ENCODE measurements at places on chromosomes 5 and 9.

- no peak for DNase-seq
Observed at GRCh38 chr9:99210572-99210971, 11.2 kb downstream of the ALG2 start.

GRCh38 chr5:15690611-15691010 lies 190.6 kb downstream of the FBXL7 start:
- no peak for DNase-seq

- DNase-seq: no peak
Observed at GRCh38 chr5:52789851-52790250, 2.1 kb downstream of the ITGA1 start.

DNA sequence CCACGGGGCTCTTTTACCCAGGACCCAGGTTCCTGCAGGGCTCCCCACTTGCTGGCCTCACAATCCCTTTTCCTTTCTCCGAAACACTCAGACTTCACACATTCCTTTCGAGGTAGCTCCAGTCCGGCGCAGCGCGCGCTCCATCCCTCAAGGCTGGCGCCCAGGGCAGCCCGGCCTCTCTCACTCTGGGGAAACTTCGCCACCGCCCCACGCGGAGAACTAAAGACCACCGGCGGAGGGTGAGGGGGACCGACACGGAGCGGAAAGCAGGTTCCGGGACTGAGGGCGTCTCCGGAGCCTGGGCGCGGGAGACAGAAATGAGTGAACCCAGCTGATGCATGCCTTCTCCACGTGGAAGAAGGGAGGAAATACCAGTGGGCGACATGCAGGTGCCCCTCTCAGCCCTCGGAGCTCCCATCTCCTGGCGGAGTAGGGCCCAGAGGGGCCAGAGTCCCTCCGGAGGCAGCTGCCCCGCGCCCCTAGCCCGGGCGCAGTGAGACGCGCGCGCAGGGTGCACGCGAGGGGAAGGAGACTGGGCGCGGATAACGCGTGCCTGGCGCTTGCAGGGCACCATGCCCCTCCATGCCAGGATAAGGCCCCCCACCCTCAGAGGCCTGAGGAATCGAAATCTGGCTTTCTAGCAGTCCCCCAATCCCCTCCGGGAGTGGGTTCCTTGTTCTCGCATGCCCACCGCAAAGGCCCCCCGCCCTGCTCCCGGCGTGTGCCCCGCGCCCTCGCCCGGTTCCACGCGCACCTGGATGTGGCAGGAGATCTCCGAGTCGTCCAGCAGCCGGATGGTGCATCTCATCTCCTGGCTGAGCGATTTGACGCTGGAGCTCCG lies 650 bp downstream of the FRMD3 start:
- DNase-seq: no peak

- no peak for DNase-seq
Observed at GRCh38 chr5:149936044-149936699, 8.4 kb downstream of the PDE6A start.

DNA sequence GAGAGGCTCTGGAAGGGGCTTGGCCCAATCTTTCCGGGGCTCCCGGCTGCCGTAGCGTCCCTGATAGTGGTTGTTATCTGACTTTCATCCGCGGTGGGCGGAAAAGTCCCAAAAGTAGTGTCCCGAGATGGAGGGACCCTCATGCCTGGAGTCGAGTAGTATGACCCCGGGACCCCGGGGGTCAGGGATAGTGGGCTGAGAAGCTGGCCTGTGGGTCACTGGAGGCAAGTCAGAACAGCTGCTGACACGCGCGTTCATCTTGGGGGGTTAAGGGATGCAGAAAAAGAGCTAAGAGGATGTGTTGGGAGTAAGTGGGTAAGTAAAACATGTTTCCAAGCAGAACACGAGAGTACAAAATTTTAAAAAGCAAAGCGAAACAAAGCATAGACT lies 123.4 kb downstream of the TMEM161B start:
- no peak for DNase-seq

DNA sequence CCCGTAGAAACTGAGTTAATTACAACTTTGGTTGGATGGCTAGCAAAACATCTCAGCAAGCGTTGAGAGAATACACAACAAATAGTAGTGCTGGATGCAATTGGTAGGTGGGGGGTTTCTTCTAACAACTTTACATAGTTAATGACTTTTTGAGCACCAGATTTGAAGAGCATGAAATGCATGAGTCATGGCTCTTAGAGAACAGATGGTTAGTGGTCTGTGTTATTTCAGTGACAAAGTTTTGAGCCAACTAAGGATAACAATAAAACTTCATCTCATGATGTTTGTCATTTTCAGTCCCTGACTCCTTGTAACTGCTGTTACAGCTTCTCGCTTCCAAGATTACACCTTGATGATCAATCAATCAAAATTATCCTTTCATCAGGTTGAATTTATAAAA lies 399.0 kb upstream of the BRINP1 start:
- no peak for DNase-seq

DNA sequence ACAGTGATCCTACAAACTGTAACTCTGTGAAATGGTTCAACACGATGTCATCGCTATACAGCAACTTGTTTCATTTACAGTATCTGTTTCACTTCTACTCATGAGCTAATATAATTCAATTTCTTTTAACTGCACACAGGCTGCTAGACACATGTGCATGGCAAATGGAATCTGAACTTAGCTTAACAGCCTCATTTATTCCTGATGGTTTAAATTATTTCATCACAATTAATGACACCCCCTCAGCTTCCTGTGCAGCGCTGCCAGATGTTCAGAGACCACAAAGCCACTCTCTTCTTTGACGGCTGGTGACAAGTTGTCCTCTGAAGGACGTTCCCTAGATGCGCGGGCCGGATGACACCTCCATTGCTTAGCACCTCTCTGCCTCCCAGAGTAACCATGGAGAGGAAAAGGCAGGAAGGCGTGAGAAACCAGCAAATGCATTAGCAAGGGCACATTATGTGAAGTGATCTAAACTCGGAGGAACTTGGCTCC lies 191.1 kb downstream of the BNC2 start:
- no peak for DNase-seq

DNA sequence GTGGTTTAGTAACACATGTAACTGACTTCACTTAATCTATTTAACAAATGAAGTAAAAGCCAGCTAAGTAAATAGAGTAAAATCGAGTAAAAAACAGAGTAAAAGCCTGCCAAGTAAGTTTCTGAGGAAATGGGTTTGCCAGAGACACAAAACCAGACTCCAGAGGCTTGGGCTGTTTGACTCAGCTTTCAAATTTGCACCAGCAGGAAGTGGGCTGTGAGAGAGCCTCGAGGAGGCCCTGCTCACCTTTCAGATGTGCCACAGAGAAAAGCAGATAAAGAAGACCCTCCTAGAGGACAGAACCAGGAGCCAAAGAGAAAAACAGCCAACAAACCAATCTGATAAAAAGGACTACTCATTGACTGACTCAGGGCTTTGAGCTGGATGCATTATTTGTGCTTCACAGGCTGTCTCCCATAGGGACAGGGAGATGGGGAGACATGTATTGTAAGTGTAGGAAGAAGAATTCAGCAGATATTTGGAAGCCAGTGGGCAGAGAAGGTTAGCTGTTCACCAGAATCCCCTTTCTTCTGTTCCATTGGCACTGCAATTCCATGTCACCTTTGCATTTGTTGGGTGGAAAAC lies 14.4 kb upstream of the AMACR start:
- no peak for DNase-seq

DNA sequence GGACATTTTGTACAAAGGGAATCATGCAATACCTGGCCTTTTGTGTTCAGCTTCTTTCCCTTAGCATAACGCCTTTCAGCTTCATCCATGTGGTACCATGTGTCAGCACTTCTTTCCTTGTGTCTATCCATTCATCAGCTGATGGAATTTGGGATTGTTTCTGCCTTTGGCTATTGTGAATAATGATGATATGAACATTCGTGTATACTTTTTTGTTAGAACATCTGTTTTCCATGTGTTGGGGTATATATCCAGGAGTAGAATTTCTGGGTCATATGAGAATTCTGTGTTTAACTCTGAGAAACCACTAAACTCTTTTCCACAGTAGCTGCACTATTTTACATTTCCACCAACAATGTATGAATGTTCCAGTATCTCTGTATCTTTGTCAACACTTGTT lies 14.8 kb upstream of the PRRC2B start:
- no peak for DNase-seq

- DNase-seq: no peak
Observed at GRCh38 chr9:123420592-123421111, 64.7 kb downstream of the CRB2 start.

- DNase-seq: no peak
Observed at GRCh38 chr9:77469515-77470231, 178.4 kb downstream of the GNA14 start.

GRCh38 chr9:125990186-125990792 lies 243.1 kb downstream of the PBX3 start:
- no peak for DNase-seq

DNA sequence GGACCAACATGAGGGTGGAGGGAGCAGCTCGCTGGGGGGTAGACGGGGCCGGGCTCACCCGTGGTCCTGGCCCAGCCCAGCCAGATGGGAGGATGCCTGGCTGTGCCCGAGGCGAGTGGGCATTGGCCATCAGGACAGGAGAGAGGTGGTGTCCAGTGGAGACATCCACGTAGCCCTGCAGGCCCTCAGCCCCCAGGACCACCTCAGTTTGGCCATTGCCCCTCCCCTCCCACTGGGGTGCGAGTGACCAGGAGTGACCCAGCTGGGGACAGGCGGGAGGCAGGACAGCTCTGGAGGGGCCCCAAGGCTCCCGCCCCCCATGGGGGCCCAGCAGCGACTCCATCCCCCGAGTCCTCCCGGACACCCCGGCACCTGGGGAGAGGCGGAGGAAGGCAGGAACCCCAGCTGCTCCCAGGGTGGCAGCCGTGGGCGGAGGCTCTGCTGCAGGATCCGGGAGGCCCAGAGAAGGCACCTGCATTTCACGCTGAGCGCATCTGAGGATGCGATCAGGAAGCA lies 8.3 kb downstream of the NOXA1 start:
- no peak for DNase-seq

Measured in GM12891 (cell line).